ENCODE measurements at places on chromosomes 3 and 15.

DNA sequence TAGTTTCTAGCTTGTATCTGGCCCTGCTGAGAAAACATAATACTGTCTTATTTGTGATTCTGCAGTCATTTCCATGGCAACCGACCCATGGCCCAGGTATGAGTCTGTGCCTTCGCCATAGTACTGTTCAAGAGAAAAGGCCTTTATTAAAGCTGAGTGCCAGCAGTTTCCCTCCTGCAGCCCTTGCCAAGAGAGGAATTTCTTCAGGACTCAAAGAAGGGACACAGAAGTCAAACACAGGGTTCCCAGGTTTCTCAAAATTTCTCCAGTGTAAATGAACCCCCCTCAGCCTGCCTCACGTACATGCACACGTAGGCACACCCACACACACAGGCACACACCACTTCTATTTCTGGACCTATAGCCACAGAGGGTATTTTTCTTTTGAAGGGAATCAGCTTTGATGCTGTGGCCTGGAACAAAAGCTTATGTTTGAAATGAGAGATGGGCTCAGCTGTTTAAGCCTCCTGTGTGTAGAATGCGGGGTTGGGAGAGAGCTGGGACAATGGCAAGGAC lies 269.2 kb downstream of the PDCD6IP start:
- DNase-seq, result no peak

DNA sequence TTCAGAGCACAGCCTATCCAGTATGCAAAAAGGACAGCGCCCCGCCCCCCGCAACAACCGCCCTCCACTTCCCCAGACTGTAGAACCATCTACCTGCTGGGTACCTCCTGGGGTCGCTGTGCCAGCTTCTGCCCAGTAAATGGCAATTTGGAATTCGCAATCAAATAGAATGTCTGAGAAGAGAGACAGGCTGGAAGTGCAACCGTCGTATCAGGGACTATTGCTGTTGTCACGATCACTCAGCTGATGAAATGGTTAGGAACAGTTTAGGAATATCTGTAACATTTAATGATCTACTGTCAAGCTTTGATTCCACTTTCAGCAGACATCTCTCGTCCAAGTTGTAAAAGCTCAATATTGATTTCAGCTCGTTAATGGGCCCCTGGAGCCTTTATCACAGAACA lies 13.3 kb upstream of the PARL start:
- DNase-seq, result no peak

DNA sequence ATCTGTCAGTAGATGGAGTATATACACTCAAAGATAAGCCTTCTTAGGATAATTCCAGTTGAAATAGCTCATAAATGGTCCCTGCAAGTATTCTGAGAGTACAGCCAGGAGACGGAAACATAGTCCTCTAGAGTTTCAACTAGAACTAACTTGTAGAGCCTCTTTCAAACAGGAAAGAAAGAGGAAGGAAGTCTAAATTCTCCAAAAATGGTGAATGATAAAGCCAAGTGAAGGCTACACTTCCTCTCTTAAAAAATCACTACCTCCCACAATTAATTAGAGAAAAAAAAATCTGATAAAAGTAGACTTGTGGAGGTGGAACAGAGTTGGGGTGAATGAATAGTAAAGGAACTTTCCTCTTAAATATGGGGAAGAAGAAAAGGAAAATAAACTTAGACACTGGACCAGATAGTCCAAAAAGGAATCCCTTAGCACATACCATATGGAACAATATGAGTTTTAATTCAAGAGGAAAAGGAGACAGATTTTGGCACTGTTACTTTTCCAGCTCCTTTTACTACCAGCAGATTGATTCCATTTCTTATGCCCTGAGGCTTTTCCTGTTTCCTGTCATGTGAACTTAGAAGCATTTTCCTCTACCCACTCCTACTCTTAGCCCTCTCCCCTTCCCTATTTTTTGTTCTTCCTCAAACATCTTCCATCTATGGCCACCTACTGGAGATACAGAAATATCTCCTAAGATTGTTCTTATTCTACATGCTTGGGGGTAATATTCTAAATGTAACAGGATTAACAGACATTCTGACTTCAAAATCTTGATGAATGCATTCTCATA lies 207.6 kb downstream of the CHST2 start:
- DNase-seq, result no peak

DNA sequence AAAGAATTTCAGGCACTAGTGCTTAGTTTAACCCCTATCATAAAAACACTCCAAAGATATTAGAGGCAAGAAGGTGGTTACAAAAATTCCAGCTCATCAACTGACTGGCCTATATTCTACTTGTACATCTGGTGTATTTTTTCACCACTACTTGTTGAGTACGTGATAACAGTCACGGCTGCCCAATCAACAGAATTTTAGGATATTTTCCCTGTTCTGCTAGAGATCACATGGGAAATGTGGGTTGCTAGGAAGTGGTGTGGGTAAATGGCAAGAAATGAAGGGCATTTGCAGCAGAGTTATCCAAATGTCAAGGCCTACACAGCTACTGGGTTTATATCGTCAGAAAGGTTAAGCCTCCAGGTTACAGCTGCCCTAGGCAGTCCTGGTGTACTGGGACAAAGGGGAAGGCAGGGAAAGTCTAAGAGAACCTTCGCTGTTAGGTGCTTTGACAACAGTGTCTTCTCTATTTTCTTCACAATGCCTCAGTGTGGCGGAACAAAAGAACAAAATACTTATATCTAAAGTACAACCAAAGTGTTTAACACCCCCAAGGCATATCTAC lies 81.9 kb downstream of the FMN1 start:
- no peak for DNase-seq

DNA sequence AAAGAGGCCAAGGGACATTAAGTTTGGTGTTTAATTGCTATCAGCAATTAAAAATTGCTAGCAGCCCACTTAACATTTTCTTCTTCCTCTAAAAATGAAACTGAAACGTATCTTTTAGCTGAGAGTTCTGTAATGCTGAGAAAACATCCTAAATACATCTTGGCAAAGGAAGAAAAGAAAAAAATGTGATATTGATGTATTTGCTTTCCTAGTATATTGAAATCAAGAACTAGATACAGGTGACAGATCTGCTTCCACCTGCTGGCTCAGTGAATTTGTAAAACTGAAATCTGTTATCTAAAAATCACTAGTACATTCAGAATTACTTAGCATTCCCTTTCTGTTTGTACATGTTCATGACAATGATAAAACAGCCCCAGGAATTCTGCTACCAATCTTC lies 283.2 kb downstream of the ZBTB20 start:
- no peak for DNase-seq

DNA sequence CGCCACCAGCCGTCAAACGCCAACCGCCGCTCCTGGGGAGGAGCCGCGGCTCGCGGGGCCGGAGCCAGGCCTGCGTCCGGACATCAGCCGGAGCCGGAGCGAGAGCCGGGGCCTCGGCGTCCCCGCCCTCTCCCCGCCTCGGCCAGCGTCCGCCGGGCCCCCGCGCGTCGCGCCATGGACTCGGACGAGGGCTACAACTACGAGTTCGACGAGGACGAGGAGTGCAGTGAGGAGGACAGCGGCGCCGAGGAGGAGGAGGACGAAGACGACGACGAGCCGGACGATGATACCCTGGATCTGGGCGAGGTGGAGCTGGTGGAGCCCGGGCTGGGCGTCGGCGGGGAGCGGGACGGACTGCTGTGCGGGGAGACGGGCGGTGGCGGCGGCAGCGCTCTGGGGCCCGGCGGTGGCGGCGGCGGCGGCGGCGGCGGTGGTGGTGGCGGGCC lies 359 bp downstream of the ARIH1 start:
- no peak for DNase-seq
